ENCODE measurements at places on chromosomes 1 and 21.

- no peak for DNase-seq
These were observed 3.8 kb downstream of the CCSAP start for GRCh38 chr1:229339086-229339485.

DNA sequence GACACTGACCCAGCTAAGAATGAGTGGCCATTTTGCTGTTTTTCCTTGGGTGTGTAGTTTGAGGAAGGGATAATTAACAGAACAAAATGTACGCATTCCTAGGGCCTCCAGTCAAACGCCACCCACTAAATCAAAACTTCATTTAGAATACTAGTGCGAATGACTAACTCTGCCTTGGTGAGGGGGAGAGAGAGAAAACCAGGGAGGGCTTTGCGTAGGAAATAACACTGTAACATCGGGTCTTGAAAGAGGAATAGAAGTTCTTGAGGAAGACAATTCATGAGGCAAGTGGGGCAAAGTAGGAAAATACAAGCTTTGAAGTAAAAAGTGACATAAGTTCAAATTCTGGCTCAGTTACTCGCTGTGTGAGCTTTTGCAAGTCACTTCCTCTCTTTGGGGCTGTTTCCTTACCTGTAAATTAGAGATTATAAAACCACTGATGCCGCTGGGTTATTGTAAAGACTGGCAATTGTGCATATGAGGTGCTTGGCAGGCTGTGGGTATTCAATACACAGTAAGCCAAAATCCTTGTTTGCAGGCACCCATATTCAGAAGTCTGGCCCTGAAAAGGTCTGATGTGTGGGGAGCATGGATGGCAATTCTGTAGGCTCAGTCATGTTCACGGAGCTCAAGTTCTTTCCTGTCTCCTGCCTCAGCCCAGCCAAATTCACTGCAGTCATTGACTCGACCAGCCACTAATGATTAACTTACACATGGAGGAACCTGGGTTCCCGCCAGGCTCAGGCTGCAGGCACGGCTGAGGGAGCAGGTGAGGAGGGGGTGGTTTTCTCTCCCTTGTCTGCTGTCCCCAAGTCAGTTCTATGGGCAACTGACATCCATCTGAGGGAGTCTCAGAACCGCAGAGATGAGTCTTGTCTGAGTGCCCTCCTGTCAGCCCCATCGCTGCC is 140.3 kb upstream of the CSF3R start:
- DNase-seq: no peak

- DNase-seq: no peak
These were observed 86.5 kb upstream of the IPO9 start for GRCh38 chr1:201742476-201742875.

DNA sequence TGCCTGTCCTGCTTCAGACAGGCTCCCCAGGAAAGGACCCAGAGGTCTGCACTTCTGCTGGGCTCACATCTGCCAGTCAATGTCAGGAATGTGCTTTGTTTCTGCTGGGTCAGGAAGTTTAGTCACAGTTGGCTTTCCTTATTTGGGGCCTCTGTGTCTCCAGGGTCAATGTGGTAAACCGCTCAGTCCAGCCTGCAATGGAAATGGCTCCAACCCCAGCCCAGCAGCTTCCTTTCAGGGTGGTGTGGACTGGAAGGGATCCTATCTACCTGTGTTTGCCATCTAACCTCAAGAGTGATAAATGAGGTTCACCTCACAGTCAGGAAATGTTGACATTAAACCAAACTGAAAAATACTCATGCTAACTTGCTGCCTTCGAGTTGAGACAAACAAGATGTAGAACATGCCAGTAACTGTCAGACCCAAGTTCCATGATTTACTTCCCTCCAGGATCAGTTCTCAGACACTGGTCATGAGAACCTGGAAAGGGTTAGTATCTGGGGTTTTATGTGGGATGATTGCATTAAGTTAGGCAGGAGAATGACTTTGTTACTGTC is 20.3 kb downstream of the ENO1 start:
- no peak for DNase-seq

DNA sequence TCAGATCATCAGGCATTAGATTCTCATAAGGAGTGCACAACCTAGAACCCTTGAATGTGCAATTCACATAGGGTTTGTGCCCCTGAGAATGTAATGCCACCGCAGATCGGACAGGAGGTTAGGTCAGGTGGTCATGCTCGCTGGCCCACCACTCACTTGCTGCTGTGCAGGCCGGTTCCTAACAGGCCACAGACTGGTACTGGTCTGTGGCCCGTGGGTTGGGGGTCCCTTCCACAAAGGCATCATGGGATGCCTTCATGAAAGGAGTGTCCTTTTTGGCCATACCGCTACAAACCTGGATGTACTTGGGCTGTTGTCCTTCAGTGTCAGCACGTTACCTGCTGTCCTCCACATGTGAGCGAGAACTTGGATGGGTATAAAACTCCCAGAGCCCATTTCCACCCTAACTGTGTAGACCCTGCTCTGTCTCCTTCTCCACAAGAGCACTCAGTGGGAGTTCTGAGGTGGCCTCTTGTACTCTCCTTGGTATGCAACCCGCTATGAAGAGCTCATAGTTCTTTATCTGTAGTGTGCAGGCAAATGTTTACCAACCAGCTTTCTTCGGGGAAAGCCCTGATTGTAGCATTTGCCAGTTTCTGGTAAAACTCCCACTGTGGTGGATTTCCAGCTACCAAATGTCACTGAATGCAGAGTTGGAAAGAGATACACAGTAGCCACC is 41.7 kb upstream of the SLC19A1 start:
- no peak for DNase-seq

- no peak for DNase-seq
These were observed 9.8 kb upstream of the COL6A1 start for GRCh38 chr21:45971616-45972352.

GRCh38 chr1:27598902-27599528 is 4.9 kb downstream of the AHDC1 start:
- peak; percentile 37 for DNase-seq

- DNase-seq: no peak
These were observed 75.7 kb upstream of the F3 start for GRCh38 chr1:94617134-94617805.

- DNase-seq: peak; percentile 36
These were observed 109.9 kb downstream of the GALNT2 start for GRCh38 chr1:230176871-230177411.

DNA sequence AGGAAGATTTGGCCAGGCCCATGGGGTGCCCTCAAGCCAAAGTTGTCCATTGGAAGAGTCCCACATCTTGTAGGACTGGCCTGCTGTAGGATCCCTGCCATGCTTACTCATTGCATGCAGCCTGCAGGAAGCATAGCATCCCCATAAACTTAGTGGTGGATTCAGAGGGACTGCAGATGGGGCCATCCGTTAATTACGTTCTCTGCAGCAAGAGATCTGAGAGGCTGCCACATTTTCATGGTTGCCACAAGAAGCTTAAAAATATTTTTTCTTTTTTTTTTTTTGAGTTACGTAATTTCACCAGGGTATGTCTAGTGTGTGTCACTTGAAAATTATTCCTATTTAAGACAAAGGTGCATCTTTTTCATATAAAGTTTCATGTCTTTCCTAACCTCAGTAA is 329.7 kb upstream of the USP24 start:
- DNase-seq: no peak

DNA sequence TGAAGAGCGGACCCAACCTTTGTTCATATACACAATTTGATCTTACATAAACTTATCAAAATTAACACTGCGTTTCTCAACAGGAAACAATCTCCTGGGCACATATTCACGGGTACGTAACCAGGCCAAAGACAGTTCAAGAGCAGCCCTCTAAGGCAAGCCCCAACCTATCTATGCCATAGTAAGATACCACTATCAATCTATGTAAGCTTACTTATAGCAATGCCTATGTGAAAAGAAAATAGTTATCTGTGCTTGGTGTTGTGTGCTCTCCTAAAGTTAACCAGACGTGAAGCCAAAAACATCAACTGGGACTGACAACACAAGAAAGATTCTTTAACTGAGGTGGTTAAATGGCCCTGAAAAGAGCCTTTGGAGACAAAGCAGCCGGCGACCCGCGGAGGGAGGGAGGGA is 49.4 kb upstream of the BOLA1 start:
- DNase-seq: no peak

DNA sequence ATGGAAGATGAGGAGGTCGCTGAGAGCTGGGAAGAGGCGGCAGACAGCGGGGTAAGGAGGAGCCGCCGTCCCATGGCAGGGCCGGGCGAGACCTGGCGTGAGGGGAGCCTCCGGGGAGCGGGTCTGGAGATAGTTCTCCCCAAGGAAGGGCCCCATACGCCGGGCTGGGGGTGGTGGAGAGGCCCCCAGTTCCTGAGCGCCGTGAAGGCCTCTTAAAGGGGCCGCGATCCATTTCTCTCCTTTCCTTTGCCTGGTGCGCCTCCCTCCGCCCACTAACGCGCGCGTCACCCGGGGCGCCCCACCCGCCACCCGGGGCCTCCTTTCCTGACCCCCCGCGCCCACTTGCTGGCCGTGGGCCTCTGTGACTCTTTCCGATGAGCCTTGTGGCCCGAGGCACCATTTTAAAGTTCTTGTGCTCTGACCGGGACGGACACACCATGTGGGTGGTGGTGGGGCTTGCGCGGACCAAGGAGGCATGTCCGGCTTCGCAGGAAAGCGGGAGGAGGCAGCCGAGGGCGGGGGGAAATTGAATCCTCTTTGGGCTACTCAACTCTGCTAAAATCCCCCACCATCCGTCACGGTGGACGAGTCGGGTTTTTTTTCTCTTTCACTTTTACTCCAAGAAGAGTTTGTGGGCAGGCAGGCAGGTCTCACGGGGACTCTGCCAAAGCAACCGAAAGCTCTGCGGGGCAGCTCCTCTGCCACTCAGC is 371 bp downstream of the SZRD1 start:
- peak; percentile 89 for DNase-seq

DNA sequence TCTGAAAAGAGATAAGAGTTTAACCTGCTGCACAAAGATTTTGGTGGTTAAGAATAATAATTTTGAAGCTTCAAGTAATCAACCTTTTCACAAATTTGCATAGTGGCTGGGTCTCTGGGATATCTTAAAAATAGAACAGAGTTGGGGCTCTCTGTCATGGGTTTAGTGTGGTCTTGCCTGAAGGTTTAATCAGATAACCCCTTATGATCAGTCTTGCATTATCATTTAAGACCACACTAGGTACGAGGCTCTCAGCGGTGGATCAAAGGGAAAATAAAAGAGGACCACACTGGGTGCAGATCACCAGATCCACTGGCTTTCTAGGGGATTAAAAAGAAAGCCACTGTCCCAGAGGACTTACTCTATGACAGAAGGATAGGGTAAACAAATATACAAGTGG is 19.5 kb downstream of the LRRC8C start:
- DNase-seq: no peak

DNA sequence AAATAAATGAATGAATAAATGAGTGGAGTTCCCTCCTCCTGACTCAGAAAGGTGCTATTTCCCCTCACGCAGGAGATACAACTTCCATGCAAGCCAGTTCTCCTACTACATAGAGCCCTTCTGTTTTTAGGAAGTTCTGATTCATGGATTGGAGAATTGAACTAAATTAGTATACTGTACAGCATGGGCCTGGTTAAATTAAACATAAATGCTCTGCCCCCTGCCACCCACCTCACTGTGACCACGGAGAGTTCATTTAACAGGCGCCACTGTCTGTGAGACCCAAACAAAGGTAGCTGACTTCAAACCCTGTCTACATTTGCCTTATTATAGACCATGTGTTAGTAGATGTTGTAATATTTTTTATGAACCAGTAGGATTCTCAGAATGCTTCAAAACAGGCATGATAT is 9.1 kb upstream of the IRF2BP2 start:
- no peak for DNase-seq

DNA sequence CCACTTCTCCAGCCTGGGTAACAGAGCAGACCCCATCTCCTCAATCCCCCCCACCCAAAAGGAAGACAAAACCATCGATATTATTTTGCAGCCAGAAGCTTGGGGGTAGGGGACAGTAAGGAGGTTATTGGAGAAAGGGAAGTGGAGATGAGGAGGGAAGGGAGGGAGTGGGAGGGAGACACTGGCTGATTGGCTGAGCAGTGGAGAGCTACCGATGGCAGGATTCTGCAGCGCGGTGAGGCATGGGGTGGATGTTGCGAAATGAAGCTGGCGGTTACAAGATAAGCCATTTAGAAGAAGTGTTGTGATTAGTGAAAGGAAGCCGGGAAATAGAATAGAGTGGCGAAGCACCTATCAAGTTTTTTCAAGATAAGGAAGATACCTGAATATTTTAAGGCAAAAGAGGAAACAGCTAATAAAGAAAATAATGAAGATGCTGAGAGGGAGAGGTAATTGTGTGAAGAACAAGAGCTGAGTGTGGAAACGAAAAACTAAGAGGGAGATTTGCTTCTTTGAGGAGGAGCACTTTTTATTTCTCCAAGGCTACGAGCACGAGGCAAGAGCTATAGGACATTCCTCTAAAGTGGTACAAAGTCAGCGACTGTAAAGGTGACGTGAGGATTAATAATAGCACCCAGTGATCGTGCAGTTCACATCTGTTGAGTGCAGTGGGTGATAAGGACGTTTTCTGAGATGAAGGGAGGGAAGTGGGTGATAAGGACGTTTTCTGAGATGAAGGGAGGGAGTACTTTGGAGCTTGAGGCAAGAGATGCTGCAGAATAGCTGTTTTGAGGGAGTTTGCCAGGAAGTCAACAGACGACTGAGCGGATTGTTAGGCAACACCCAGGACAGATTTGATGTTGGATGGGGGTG is 103.2 kb upstream of the KIF26B start:
- DNase-seq: no peak

DNA sequence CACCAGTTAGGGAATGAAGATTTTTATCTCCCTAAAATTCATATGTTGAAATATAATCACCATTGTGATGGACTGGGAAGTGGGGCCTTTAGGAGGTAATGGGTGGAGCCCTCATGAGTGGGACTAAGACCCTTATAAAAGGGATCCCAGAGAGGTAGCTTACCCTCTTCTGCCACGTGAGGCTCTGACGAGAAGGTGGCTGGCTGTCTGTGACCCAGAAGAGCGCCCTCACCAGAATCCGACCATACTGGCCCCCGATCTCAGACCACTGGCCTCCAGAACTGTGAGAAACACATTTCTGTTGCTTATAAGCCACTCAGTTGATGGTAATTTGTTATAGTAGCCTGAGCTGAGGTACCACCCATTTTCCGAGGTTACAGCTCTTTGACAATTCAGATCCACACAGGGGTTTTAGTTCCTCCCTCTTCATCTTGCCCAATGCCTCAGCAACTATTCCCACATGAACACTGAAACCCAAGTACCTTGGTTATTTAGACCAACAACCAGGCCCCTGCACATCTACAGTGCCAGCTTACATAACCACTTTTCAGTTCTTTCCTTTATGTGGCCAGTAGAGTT is 27.6 kb upstream of the HUNK start:
- DNase-seq: no peak

DNA sequence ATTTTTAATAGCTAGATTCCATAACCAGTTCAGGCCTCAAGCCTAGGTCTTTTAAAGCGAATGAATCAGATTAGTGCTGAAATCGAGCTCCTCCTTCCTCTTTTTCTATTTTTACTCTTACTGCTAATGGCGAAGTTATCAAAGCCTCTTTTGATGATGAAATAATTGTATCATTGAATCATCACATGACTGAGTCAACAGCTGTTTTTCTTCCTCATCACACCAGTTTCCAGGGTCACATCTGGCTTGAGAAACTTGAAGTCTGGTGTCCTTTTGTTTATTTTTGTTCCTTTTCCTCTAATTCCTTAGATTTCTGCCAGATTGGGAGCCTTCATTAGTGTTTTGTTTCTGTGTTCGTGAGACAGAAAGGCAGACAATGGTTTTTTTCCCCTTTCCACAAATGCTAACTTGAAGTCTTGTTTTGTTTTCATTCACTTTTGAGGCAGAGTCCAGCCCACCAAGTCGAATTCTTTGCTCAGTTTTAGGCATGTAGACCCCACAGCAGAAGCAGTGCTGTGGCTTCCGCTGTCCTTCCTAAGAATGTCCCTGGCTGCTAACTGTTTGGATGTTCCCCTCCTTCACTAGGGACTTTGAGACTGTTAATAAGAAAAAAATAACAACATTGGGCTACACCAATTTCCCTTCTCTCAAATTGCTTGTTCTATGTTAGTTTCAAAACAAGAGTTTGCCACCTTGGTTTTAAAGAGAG is 51.9 kb upstream of the FMOD start:
- no peak for DNase-seq

Measured in anterior cingulate cortex (tissue), 58 donors.